ENCODE measurements at places on chromosomes 1 and 21.

DNA sequence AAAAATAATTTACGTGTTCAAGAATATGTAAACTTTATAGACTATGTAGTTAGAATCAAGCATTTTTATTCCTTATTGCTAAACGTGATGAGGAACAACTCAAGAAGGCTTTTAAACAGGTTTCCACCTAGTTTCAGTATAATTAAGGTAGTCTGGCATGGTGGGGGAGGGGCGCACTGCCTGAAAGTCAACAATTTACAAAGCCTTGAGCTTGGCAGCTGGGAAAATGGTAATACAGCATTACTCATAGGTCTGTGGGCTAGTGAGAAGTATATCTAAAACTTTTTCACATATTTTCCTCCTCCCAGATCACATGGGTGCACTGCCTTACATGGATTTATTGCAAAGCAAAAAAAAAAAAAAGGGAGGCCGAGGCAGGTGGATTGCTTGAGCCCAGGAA is 75.2 kb downstream of the EVI5 start:
- peak; percentile 73 for DNase-seq

DNA sequence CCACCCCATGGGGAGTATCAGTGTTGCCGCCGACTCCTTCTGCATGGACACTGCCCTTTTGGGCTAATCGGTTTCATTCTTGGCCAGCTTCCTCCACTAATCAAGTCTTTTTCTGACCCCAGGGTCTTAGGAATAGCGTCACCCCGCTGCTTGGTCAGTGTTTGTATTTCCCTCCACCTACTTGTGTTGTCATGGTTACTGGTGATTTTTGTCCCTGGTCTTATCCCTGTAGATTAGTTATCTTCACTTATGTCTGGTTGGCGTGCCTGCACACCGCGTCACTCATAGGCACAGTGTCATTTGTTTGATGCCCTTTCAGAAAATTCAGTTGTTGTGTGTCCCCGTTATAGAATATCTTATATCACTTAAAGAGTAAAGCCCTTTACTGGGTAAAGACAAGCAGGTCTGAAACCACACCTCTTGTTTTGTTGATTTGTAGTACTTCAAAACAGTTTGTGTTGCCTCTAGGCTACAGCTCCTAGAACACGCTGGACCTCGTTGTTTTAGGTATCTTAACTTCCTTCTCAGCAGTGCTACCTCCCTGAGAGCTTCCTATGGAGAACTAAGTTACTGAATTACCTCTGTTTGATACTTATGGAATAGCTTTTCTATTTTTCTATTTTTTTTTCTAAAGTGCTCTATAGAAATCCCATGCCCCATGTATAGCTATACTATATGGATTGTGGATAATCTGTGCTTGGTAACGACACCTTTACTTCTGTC is 868 bp downstream of the PPP1R12B start:
- peak; percentile 27 for DNase-seq

- no peak for DNase-seq
Measured at GRCh38 chr1:214469290-214469689, 82.1 kb downstream of the PTPN14 start.

- DNase-seq, result no peak
Measured at GRCh38 chr1:177983482-177984135, 13.8 kb upstream of the SEC16B start.

GRCh38 chr1:33081554-33082305 is 777 bp downstream of the AZIN2 start:
- DNase-seq, result no peak

DNA sequence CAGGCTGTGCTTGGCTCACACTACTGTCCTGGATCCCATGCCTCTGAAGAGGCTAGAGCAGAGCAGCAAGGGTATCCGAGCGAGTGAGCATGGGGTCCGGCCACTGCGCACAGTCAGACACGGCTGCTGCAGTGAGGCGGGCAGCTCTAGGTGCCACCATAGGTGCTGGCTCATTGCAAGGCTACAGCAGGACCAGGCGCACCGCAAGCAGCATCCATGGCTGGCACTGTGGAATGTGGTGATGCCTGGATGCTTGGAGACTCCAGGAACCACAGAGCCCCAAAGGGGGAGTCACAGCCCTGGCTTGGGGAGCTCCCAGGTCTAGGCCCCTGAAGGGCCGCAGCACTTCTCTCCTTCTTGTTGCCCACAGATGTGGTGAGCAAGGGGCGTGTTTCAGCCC is 47.2 kb downstream of the ATP6V1G3 start:
- no peak for DNase-seq

DNA sequence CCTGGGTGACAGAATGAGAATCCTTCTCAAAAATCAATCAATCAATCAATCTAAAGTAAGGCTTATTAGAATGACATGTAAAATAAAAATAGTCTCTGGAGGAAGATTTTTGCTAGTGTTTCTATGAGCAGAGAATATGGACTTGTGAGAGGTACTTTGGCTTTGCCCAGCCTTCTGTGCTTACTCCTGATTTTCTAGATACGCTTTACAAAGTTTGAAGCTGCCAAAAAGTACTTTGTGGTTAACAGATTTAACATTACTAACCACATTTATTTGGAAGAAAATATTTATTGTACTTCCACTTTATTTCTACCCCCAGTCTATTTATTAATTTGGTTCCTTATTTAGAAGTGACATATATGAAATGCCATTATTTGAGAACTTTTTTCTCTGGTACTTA is 41.0 kb downstream of the CEP350 start:
- no peak for DNase-seq

DNA sequence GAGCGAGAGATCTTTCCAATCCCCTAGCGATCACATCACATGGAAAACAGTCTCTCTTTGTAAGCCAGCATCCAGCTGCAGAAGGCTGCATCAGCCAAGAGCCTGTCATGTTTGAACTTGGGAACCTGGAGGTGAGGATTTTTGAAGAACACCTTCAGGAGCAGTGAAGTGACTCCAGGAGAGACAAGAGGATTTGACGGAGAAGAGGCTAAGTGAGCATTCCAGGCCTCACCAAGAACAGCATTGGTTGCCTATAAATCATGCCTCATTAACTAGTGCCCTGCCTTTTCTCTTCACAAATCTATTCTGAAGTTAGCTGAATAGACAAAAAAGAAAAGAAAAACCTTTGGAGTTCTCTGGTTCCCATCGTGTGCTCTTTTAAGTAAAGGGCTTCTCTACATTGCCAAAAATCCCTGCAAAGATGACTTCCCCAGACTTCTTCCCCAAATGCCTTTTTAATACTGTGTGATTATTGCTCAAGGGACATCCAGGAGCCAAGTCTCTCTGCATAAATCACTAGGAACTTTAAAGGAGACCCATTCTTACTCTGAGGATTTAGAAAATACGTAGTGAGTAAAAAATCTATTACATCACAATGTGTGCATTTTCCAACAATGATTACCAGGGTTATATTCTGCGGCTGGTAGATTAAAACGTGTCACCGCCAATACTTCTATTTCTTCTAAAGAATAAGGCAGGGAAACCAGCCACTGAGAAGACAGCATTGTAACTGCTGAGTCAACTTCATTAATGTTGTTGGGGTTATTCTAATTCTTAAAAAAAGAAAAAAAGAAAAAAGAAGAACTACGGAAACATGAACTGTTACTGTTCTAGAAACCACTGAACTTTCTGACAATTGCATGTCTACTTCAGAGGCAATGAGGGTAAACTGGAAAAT is 95.2 kb downstream of the KIF14 start:
- DNase-seq, result no peak

DNA sequence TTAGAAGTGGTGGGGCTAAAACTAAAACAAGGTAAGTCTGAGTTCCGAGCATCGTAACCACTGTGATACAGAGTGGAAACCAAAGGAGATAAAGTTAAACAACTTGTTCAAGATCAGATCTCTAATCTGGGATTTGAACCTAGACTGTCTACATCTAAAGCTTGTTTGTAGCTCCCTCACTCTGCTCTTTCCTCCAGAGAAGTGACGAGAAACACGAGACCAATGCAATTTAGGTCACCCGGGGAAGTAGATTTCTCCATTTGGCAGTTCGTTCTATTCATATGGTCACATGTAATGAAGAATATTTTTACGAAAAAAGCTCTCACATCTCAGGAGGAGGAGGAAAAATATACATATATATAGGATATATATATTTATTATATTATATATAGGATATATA is 1.8 kb downstream of the ADORA3 start:
- DNase-seq, result no peak

- no peak for DNase-seq
Measured at GRCh38 chr1:223503348-223503747, 110.1 kb downstream of the CCDC185 start.
